ENCODE measurements at places on chromosomes 1 and 21.

GRCh38 chr1:4975856-4976255, 321.4 kb downstream of the AJAP1 start:
- no peak for DNase-seq

GRCh38 chr21:26397545-26397944, 175.5 kb downstream of the CYYR1 start:
- no peak for DNase-seq

- DNase-seq, result no peak
These were observed 19.3 kb downstream of the PTPN14 start for GRCh38 chr1:214532070-214532469.

DNA sequence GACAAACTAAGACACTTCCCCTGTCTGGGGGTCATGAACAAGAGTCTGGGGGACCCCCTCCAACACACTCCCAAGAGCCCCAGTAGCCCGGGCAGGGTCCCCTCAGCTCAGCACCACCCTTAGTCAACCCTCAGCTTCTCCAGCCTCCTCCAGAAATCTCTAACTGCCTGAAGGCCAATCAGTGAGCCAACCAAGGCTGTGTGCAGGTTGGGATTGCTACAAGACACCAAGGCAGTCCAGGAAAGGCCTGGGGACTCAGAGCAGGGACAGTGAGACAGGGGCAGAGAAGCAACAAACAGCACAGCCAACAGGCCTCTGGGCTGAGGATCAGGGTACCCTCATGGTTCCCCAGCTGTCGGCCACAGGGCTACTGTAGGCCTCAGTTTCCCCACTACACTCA, 13.3 kb downstream of the SMIM12 start:
- DNase-seq, result no peak

- peak; percentile 4 for DNase-seq
These were observed 36.4 kb downstream of the IGFN1 start for GRCh38 chr1:201226859-201227488.

DNA sequence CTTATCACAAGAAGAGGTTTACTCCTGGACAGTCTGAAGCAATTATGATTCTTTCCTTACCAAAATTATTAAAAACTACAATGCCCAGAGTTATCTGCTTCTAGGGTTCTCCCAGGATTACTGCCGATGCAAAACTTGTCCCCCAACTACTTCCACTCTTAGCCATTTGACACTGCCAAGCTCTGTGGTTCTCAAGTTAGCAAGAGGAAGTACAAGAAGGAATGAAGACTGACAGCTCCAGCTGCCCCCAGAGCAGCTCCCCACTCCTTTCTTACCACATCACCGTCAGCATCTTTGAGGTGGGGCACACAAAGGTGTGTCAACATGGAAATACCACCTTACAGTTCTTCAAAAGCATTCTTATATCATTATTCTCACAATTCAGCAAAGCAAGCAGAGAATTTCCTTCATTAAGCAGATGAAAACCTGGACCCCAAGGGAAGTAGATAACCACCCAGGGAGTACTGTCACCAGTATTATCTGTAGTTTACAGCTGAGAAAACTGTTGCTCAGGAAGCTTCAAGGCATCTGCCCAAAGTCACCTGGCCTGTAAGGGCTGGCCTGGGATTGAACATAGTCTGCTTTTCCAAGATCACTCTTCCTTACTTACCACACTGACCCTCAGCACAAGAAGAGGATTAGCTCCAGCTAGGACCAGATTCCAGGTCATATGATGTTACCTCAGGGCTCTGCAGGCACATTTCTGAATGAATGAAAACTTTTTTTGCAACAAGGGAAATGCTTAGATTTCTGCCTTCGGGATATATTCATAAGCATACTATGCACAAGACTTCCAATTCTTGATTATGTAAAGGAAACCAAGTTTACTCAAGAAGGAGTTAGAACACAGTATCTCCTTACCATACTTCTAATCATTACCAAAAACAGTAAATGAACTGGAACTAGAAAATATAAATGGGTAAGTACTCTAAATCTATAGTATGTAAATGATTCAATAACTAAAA, 9.3 kb downstream of the PSMG1 start:
- no peak for DNase-seq

- no peak for DNase-seq
These were observed 134.5 kb upstream of the KCNE2 start for GRCh38 chr21:34229353-34229752.

DNA sequence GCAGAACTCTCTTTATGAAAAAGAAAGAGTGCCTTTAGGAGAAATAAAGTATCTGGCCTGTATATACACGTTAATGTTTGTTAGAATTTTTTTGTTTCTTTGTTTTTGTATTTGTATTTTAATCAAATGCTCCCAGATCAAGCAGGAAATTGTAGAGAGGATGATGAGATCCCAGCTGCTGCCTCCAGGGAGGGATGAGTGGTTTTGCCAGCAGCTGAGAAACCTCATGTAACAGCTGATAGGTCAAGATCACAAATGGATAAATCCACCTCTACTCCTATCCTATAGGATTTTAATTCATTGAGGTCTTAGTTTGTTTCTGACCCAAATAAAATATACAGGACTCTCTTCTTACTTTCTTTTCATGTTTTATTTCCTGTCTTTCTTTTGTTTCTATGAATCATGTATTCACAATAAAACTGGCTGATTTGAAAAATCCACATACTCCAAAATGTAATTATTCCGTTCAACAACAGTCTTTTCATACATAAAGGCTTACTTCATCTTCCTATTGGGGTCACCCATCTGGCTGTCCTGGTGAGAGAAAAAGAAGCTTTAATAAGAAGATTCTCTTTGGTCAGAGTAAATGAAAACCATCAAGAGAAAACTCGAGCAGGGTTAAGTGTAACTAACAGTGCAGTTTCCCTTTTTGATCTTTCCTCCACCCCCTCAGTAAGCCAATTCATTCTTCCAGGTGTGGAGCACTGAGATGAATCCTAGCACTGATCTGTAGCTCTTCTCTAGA, 129.3 kb upstream of the PLPPR5 start:
- peak; percentile 47 for DNase-seq

DNA sequence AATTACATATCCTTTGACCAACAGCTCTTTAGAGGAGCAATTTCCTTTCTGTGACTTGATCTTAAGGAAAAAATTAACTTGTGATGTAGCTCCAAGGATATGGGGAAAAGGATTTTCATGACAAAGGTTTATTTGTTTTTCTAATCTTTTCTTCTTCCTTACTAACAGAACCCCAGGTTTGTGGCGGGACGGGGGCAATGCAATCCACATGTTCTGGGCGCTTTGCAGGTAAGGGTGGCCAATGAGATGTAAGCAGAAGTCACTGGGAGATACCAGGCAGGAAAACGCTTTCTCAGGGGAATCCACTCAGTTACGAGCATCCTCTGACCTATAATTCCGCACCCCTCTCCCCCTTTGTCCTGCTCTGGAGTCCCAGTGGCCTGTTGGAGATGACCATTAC, 122.0 kb downstream of the MRPS6 start:
- DNase-seq, result no peak

DNA sequence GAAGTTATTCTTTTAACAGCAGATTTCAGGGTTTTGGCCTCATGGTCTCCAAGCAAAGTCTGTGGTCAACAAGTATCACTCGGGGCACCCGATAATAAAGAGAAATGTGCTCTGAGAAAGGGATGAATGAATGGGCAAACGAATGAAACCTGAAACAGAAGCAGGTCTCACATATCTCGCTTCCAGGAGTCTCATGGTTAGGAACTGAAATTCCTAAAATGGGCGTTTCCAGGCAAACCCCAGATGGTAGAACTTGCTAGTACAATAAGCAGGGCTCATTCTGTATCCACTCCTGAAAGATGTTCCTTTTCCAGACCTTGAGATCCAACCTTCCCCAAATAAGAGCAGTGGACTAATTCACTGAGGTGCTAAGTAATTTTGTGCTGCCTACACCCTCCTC, 87.2 kb downstream of the LAMC2 start:
- no peak for DNase-seq

- no peak for DNase-seq
These were observed 44.0 kb upstream of the DISP3 start for GRCh38 chr1:11434926-11435325.
